Pericardium fibroblast (primary cell): ENCODE measurements at places on chromosomes 2 and 18. TPM values are rescaled to one million over a fixed set of nuclear protein-coding genes. Genes with fewer than 3 reads are reported as not detected.

The SERPINB13 gene
- total RNA-seq, result not detected in 2 replicates

The DPYSL5 gene
- total RNA-seq, result 0.26 TPM in 1 of 2 replicates, not detected in the other

The PPIL3 gene
- total RNA-seq, result 13.8 and 20.1 TPM in 2 replicates

The ESPNL gene
- 1.8 and 5.0 TPM in 2 replicates for total RNA-seq
